Suppressor macrophage treated with lipopolysaccharide for 1 hour (primary cell): ENCODE measurements at places on chromosomes 16 and 17.
A peak's percentile ranks its signal among the peaks of the same experiment; 100 is the strongest.

GRCh38 chr17:6506679-6507231 lies 49.6 kb downstream of the PITPNM3 start:
- no peak for DNase-seq

- no peak for DNase-seq
Observed at GRCh38 chr16:89006036-89006752, 29.2 kb upstream of the CBFA2T3 start.

- peak; percentile 32 for DNase-seq
Observed at GRCh38 chr17:19248928-19249574, 11.9 kb downstream of the EPN2 start.

DNA sequence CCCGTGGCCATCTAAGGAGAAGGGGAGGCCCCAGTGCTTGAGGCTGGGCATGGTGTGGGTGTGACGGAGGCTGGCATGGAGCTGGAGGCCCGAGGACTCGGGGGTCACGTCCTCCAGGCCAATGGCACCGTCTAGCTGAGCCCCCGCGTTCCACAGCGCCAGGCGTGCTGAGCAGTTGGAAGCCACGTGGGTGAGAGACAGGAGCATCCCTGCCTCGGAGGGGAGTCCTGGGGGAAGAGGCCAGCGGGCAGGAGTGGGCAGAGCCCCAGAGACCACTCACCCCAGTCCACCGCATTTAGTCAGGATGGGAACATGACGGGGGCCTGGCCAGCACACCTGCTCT lies 78.8 kb downstream of the RMI2 start:
- DNase-seq, result no peak

DNA sequence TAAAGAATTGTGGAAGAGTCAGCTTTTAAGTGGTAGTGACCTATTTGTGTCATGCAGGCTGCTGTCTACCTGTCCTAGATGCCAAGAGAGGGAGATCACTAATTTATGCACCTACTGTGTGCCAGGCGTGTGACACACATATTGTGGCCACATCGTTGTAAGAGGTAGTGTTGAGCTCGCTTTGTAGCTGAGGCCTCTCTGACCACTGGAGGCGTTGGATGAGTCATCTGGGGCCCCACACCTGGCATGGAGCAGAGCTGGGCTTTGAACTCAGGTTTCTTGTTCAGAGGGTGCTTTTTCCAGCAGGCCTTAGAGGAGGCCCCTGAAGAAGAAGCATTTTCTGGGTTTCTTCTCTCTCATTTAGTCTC lies 52.3 kb upstream of the LGALS9 start:
- DNase-seq, result no peak

DNA sequence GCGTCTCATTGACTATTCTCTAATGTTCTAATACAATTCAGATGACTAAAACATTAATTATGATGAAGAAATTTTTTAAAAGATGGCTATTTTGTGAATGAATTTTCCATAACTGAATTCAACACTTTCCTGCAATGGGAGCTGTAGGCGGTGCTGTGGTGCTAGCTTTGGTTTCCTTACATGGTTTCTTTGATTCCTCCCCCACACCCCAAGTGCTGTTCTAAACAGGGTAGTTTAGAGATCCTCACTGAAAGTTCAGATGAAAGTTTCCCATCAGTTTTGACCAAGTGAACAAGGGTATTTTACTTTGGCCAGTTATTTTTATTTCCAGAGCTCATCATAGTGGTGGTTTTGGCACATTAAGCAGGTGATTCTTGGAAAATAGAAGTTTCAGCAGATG lies 26.0 kb upstream of the MRC2 start:
- DNase-seq, result no peak

GRCh38 chr17:142102-142661 lies 4.8 kb downstream of the SCGB1C2 start:
- peak; percentile 64 for DNase-seq

GRCh38 chr16:87563022-87563421 lies 39.3 kb upstream of the JPH3 start:
- DNase-seq, result no peak
